C1 segment of cervical spinal cord (tissue), 14 donors: ENCODE measurements at places on chromosomes 11 and 22.

DNA sequence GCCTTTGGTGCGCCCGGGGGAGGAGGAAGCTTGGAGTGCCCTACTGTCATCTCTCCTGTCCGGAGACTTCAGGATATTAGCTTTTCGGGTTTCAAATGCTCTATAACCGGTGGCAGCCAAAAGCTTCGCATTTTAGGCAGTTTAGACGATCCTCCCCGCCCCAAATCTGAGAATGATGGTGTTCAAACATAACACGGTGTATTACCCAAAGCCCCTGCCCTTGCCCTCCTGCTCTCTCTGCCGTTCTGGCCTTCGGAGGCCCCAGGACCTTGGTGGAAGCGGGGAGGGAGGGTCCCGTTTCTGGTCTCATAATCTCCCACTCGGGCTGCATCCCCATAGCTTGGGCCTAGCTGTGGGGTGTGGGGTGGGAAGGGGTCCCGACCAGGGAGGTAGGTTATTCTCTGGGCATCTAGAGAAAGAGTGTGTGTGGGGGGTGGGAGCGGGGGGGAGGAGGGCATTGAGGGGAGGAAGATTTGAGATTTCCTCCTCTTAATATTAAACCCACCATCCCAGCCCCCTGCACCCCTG is 2.3 kb downstream of the PKNOX2 start:
- no peak for DNase-seq

DNA sequence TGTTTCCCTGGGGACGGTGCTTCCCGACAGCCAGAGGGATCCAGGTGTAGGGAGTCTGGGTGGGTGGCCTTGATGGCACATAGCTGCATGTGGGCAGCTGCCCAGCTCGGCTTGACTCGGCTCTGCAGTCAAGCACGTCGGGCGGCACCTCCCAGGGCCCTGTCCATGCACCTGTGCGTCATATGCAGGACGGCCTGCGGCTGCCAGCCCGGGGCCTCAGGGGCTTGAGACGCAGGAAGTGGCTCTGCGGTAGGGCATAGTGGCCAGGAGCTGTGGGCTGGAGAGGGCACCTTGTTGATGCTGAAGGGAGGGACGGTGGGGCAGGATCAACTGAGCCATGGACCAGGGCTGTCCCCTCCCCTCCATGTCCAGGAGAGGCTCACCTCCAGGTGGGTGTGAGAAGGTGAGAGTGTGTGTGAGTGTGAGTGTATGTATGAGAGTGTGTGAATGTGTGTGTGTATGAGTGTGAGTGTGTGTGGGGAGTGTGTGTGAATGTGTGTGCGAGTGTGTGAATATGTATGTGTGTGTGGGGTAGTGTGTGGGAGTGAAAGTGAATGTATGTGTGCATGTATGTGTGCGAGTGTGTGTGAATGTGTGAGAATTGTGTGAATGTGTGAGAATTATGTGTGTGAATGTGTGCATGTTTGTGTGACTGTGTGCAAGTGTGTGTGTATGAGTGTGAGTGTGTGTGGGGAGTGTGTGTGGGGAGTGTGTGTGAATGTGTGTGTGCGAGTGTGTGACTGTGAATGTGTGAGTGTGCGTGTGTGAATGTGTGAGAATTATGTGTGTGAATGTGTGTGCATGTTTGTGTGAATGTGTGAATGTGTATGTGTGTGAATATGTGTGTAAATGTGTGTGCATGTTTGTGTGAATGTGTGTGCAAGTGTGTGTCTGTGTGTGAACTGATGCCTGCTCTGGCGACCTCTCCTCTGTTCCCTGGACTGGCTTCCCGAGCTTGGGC is 5.7 kb upstream of the SUN2 start:
- no peak for DNase-seq

DNA sequence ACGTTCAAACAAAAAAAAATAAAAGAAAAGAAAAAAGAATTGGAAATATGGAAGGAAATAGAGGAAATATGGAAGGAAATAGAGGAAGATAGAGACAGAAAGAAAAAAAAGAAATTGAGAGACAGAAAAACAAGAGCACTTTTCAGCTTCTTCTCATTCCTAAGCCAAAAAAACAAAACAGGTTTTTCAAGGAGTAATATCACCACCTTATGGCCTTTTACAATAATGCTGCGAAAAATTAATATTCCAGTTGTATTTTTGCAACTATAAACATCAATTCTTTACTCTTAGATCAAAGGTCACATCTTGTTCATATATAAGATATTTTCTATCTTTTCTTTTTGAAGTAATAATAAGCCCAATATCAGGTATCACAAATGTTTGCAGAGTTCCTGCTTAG is 328.3 kb downstream of the FAT3 start:
- DNase-seq = no peak

DNA sequence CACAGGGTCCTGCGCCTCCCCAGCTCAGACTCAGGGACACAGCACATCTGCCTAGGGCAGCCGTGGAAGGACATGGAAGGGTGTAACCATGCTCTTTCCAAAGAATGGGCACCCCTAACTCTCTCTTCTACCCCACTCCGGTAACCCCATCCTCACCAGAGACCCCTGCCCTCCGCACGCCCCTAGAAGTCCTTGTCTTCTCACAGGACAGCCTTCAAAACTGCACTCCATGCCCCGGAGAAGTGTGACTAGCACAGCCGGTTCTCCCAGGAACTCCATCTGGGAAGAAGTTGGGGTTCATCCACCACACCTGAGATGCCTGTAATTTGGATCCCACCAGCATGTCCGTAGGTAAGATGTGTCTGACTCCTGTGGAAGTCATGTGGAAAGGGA is 25.0 kb downstream of the P2RY2 start:
- DNase-seq = no peak

- DNase-seq = no peak
Measured at GRCh38 chr11:62143727-62144126, 19.9 kb downstream of the INCENP start.

- no peak for DNase-seq
Measured at GRCh38 chr11:49995565-49995964, 13.2 kb upstream of the OR4C12 start.

GRCh38 chr11:124639186-124639585 is 16.5 kb downstream of the TBRG1 start:
- no peak for DNase-seq

GRCh38 chr11:85974122-85974521 is 94.8 kb downstream of the PICALM start:
- DNase-seq = no peak

DNA sequence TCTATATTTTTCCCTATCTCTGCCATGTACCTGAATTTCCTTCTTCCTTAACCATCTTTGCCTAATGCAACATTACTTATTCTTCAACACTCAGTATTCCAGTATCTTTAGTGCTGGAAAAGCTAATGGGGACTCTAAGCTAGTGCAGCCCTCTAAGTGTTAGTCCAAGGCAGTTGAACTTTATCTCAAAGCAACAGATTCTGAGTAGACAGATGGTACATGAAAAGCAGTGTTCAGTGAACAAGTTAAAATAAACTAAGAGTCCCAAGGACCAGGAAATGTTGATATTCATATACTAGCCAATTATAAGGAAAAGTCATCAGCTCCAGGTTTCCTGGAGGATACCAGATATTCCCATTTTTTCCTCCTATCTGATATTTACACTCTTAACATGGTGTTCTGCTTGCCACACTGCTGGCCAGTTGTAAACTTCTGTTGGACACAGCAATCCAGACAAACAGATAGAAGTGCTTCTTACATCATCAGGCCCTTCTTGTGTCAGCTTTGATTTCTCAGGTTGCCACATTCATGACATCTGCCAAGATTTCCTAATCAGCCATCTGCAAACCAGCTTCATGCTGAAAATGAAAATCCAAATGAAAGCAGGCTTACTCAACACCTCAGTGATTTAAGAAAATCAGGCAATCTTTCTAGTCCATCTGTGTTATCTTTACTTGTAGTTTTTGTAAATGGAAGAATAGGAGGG is 255.9 kb upstream of the POU2AF2 start:
- no peak for DNase-seq

DNA sequence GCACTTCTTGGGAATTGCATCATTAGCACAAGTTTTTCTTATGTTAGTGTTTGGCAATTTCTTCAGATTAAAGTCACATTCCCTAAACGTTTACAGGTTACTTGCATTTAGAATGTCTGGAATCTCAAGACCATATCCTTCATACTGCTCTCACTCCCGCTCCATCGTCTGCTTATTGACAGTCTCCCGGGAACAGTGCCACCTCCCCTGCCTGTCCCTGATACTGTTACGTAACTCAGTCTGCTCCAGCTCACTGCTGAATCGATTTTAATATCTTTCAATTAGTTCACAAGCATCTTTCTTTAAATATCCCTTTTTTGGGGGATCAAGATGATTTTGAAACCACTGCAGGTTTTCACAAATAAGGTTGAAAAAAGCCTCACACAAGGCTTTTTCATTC is 48.2 kb downstream of the GLYATL2 start:
- no peak for DNase-seq

GRCh38 chr22:46971099-46971763 is 208.8 kb downstream of the TBC1D22A start:
- DNase-seq = no peak

- DNase-seq = no peak
Measured at GRCh38 chr11:67651976-67652781, 1.6 kb upstream of the ACY3 start.

DNA sequence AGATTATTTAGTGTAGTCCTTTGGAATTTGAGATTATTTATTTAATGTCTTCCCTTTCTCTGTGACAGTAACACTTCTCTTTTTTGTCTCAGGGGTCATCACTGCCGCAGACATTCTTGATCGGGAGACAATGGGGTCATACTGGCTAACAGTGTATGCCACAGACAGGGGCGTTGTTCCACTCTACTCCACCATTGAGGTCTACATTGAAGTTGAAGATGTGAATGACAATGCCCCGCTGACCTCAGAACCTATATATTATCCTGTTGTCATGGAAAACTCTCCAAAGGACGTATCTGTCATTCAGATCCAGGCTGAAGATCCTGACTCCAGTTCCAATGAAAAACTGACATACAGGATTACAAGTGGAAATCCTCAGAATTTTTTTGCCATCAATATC is 299.9 kb downstream of the FAT3 start:
- no peak for DNase-seq

DNA sequence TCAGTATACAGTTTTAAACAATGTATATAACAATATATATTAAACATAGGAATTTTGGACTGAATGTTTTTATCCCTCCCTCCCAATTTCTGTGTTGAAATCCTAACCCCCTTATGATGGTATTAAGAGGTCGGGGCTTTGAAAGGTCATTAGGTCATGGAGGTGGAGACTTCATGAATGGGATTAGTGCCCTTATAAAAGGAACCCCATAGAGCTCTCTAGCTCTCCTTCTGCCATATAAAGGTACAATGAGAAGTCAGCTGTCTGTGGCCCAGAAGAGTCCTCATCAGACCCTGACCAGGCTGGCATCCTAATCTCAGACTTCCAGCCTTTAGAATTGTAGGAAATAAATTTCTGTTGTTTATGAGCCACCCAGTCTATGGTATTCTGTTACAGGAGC is 6.5 kb downstream of the NNMT start:
- DNase-seq = no peak

DNA sequence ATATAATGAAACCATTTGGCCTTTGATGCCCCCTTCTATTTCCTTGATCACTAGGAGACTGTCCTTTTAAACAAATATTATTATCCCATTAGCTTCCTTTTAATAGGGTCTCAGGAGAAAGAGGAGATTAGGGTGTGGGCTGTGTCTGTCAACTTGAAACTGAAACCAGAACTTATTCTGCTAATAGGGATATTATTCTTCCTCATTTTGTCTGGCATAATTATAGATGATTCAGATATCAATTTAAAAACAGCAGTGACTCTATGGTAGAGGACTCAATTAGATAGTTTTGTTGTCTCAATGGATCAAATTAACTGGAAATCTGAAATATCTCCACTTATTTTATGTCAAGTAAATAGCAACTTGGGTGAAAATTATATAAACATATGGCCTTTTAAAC is 584.9 kb upstream of the CCDC90B start:
- DNase-seq = no peak

- DNase-seq = no peak
Measured at GRCh38 chr11:121656328-121657090, 203.7 kb upstream of the SORL1-AS1 start.

DNA sequence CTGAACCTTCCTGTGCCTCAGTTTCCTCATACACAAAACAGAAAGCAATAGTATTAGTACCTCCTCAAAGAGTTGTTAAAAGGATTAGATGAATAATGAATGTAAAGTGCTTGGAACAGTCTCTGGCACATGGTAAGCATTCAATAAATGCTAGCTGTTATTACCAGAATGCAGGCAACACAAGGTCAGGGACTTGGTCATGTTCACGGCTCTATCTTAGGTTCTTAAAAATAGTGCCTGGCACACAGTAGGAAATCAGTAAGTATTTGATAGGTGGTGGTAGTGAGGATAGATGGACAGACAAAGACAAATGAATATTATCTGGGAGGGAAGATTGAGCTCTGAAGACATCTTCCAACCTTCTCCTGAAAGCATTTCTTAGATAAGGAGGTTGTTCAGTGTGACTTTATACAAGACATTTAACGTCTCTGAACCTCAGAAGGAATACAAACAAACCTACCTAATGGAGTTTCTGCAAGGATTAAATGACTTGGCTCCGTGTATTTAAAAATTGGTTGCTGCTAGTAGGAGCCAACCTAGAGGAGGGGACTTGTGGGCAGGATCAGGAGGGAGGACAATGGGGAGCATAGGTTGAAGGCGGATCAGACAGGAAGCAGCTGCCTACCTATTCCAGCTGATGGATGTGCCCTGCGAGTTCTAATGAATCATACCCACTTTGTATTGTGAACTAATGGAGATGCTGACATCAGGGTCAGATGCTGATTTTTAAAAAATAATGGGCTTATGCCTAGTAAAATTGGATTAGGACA is 94.1 kb downstream of the DBX1 start:
- no peak for DNase-seq

DNA sequence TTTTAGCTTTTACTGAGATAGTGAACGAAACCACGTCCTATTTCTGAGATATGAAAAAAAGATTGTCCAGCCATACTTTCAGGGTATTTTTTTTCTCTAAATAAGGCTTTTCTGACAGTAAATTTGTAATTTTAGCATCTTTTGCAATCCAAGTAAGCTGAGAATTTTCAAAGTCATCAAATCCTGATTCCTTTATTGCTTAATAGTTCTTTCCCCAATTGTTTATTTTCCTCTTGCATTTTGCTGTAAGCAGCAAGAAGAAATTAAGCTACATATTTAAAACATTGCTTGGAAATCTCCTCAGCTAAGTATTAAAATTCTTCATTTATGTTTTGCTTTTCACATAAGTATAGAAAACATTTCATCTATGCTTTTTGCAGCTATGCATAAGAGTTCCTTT is 493.3 kb upstream of the CCDC179 start:
- DNase-seq = no peak

- DNase-seq = no peak
Measured at GRCh38 chr11:120410622-120411380, 74.6 kb downstream of the ARHGEF12 start.

GRCh38 chr22:49320714-49321476 is 506.8 kb downstream of the BRD1 start:
- no peak for DNase-seq
